Tracheal epithelial cell (primary cell): ENCODE measurements at places on chromosomes 1 and 21. TPM values are rescaled to one million over a fixed set of nuclear protein-coding genes. Genes with fewer than 3 reads are reported as not detected.

Gene FMOD
- under 0.01 TPM in 1 of 2 replicates, not detected in the other for total RNA-seq

Gene PIGC
- total RNA-seq: 16.9 and 18.8 TPM in 2 replicates

Gene PAX7
- not detected in 2 replicates for total RNA-seq

Gene TFF3
- 0.24 TPM in 1 of 2 replicates, not detected in the other for total RNA-seq

Gene LEFTY2
- not detected in 2 replicates for total RNA-seq

Gene NOTCH2NLA
- total RNA-seq: 47.0 and 51.2 TPM in 2 replicates

Gene GLIS1
- total RNA-seq: 0.24 TPM in 1 of 2 replicates, not detected in the other
